ENCODE measurements at places on chromosomes 11 and 22.

DNA sequence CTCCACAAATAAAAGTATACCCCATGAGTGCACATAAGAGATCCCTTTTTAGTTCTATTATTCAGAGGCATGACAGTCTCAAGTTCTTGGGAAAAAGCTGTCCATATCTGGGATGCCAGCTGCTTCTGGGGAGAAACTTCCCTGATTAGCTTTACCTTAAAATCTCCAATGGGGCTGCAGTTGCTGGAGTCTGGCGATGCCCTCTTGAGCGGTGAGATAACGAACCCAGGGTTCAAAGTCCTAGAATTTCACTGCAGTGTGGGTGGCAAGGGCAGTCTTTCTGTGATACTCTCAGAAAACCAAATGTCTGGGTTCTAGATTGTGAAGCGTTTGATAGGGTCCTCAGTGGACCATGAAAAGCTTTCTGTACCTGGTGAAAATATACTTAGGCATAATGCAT, 7.4 kb upstream of the PRR33 start:
- no peak for DNase-seq

- DNase-seq: no peak
Measured at GRCh38 chr11:103354656-103355055, 245.4 kb downstream of the DYNC2H1 start.

DNA sequence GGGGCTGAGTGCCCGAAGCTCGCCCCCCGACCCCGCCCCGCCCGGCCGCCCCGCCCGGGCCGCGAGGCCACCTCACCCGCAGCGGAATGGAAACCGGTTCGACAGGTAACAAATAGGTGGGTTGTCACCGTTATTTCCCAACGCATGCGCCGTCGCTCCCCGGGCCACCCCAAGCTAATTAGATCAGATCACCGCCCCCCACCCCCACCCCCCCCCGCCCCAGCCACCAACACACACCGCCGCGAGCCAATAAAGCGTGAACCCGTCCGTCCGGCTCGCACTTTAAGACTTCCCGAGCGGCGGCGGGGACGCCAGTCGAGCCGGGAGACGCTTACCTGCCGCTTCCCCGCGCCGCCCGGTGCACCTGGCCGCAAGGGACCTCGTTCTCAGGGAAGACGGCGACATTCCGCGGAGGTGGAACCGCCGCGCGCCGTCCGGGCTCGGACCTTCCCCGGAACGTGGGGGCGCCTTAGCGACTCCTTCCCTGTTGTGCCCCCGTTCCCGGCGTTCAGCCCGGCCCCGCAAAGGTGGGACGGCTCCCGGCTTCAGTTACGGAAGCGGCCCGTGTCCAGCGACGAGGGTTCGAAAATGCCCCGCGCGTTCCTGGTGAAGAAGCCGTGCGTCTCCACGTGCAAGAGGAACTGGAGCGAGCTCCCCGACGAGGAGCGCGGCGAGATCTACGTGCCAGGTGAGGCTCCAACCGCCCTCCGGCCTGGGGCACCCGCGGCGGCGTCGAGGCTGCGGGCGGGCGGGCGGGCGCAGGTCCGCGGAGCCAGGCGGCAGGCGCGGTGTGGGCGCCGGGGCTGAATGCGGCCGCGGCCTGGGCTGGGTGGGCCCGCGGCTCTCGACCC, at the start of gene OVOL1:
Gene OVOL1 (plus strand): TSS at position 278 of the 851 bp plus-strand sequence. CDS start 311 bp downstream, at position 589.
- no peak for DNase-seq

DNA sequence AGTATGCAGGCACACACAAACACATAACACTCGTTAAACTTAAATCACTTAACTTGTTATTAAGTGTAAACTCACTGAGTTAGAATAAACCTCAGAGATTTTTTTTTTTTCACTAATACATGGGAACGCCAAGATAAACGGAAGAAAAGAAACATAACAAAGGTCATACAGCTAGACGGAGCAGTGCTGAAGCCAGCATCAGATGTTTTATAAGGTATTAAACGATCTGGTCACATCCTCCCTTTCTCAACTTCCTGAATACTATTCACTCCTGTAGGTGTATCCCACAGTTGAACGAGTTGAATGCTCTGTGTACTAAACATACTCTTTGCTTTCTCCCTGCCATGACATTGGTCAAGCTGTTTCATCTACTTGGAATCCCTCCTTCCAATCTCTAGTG, 212.0 kb downstream of the SWAP70 start:
- no peak for DNase-seq

GRCh38 chr11:114180301-114181055, 115.7 kb upstream of the NNMT start:
- DNase-seq: peak; percentile 6

GRCh38 chr11:115990004-115990447, 485.8 kb upstream of the CADM1 start:
- DNase-seq: peak; percentile 10

DNA sequence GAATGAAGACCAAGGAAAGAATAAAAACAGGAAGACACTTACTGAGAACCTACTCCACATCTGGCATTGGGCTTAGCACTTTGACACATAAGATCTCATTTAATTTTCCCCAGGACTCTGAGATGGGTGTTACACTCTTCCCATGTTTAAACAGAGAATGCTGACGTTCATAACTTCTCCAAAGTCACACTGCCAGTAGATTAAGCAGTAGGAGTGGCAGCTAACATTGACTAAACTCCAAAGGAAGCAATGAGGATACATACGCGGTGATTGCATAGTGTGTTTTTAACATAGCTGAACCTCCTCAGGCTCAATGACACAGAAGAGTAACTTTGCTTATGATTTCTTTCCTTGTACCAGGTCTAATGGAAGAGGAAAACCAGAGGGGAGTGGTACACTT, 14.5 kb upstream of the OR10V1 start:
- no peak for DNase-seq

DNA sequence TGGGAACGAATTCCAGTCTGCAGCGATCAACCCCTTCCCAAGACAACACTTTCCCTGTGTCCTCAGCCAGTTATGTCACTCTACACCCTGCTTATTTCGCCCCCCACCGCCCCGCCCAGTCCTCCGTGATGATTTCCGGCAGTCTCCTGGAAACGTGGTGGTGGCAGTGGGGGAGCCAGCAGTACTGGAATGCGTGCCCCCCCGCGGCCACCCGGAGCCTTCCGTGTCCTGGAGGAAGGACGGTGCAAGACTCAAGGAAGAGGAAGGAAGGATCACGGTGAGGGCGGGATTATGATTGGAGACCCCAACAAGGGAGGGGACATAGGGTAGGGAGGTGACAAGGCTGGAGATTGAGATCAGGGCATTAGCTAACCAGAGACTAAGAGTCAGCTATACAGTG, 4.1 kb downstream of the ROBO3 start:
- no peak for DNase-seq

DNA sequence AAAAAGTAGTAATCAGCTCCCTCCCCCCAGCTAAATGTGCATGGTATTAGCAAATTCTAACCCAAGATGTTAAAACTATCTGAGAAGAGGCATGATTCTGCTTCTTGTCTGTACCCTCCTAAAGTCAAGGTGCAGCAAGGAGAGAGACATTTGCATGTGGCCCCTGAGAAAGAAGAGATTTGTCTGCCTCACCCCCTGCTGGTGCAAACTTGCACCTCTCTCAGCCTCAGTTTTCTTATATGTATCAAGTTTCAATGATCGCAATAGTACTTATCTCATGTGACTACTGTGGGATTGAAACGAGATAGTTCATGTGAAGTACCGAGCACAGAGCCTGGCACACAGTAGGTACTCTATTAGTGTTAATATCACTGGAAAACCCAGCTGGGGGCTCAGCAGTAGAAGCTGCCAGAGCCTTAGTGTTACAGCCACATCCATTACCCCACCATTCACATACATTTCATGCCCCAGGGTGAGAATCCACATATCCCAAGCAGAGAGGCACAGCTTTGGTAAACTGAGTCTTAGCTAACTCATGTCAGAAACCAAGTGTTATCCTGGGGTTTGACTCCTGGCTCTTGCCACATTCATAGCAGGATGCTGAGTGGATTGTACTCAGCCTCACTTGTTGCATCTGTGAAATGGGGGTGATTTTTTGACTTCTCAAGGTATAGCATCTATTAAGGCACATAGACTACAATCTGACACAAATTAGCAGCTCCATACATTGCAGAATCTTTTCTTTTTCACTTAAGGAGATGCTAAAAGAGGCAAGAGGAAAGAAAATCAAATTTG, 24.9 kb downstream of the CD44 start:
- no peak for DNase-seq

GRCh38 chr11:9459667-9460321, 1.0 kb upstream of the ZNF143 start:
- peak; percentile 80 for DNase-seq

DNA sequence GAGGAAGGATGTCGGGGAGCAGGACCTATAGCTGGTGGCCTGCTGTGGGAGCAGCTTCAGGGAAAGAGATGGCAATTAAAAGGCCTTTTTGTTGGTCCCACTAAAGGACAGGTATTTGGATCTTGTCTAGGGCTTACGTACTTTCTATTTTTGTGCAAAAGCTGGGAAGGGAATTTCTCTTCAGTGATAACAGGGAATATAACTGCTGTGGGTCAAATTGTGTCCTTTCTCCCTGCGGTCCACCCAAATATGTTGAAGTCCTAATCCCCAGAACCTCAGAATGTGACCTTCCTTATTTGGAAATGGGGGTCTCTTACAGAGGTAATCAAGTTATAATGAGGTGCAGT, 14.0 kb downstream of the HSPA8 start:
- no peak for DNase-seq

- peak; percentile 7 for DNase-seq
Measured at GRCh38 chr11:66172146-66172545, 96.3 kb upstream of the RAB1B start.

DNA sequence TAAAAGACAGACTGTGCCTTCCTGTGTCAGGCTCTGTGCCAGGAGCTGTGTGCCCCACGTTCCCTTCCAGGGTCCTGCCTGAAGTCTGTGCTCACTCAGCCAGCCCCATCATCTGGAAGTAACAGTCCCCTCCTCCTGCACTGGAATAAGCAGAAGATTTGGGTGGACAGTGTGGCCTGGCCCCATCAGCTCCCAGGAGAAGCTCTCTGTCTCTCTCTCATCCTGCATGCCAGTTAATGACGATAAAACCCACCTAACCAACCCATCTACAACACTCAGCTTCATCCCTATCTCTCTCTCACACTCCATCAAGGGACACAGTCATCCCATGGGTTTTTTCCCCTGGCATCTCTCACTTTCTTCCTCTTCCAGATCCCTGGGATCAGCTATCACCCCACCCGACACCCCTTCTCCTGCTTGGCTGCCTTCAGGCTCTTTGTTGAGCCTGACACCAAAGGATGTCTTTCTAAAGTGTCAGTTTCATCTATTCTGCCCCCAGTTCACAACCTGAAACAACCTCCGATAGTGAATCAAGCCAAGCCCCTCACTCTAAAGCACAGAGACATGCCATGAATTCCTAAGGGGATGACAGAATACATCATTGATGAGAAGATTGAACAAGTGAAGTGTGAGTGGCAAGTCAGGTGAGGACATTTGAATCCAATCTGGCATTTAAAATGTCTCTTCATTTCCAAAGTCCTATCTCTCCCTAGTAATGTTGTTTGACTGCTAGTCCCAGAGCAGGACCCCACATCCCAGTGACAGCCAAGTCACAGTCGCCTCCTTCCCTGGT, 91.4 kb upstream of the TOP3B start:
- DNase-seq: no peak

GRCh38 chr11:3604167-3604566, 37.6 kb downstream of the ART5 start:
- no peak for DNase-seq

DNA sequence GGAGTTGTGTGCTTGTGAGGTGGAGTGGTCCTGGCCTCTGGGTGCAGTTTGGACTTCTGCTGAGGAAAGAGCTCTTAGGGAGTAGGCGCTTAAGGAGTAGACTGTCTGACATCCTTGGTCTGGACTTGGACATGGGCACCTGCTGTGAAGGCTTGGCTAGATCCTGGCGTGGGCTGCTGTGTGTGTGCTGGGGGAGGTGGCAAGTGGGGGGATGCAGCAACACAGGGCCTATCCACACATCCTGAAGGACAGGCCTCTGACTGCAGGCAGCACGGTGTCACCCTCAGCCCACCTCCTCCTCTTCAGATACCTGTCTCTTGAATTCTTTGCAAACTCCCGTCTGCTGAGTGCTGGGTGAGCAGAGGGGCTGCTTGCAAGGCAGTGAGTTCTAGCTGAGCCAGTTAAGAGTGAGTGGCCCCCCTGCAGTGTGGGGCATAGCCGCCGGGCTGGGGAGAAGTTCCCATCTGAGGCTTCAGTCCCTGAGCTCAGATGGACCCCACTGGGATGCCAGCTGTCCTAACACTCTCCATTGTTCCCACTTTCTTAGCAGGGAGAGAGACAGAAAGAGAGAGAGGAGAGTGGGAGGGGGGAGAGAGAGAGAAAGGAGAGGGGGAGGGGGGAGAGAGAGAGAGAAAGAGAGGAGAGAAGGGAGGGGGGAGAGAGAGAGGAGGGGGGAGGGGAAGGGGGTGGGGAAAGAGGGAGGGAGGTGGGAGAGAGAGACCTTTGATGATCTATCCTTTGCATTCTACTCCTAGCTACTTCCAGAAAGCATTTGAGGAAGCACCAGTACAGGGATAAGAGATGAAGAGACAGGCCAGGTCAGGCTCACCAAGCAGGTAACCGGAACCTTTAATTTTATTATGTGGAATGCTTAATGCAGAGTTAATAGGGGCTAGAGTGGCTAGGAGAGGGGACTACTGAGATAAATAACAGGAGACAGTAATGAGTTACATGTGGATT, 12.6 kb downstream of the SOX10 start:
- no peak for DNase-seq

- no peak for DNase-seq
Measured at GRCh38 chr11:1959786-1960185, 12.7 kb downstream of the MRPL23 start.

- DNase-seq: no peak
Measured at GRCh38 chr11:36248436-36248835, 40.8 kb downstream of the COMMD9 start.

GRCh38 chr11:87038235-87038977, 672 bp downstream of the TMEM135 start:
- no peak for DNase-seq

- DNase-seq: no peak
Measured at GRCh38 chr22:38774496-38775166, 18.8 kb upstream of the SUN2 start.

GRCh38 chr11:108726077-108726800, 61.4 kb downstream of the DDX10 start:
- DNase-seq: no peak

GRCh38 chr11:58577555-58578135, 1.2 kb upstream of the ZFP91 start:
- peak; percentile 78 for DNase-seq

DNA sequence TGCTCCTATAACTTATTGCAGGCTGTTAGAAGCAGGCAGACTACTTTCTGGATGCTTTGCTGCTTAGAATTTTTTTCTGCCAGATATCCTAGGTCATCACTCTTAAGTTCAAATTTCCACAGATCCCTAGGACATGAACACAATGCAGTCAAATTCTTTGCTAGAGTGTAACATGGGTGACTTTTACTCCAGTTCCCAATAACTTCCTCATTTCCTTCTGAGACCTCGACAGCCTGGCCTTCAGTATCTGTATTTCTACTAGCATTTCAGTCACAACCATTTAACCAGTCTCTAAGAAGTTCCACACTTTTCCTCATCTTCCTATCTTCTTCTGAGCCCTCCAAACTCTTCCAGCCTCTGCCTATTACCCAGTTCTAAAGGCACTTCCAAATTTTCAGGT, 60.4 kb upstream of the ZBED5 start:
- no peak for DNase-seq

Measured in fibroblast of skin of scalp (primary cell).